ENCODE measurements at places on chromosomes 1 and 21. TPM values are rescaled to one million over a fixed set of nuclear protein-coding genes. Genes with fewer than 3 reads are reported as not detected.

The FAAH gene
- 111 TPM for total RNA-seq

The AKR7A2 gene
- total RNA-seq: 64.5 TPM

The LCK gene
- 2.7 TPM for total RNA-seq

The C1orf35 gene
- 26.9 TPM for total RNA-seq

DNA sequence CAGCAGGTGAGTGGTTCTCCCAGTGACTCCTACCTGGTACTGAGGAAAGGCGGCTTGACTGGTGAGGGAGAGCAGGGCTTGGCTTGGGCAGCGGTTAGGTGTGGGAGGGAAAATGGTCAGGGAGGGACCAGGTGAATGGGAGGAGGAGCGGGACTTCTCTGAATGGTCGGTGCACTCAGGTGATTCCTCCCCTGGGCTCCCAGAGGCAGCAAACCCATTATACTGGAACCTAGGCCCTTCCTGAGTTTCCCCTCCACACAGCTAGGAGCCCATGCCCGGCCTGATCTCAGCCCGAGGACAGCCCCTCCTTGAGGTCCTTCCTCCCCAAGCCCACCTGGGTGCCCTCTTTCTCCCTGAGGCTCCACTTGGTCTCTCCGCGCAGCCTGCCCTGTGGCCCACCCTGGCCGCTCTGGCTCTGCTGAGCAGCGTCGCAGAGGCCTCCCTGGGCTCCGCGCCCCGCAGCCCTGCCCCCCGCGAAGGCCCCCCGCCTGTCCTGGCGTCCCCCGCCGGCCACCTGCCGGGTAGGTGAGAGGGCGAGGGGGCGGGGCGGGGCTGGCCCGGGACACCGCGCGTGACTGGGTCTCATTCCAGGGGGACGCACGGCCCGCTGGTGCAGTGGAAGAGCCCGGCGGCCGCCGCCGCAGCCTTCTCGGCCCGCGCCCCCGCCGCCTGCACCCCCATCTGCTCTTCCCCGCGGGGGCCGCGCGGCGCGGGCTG lies 2.3 kb downstream of the ARTN start:
- DNase-seq: no peak
- H3K4me1 ChIP-seq: peaks cover 23% of the 10 kb centered on the region
- H3K27me3 ChIP-seq: no peaks in the 10 kb centered on the region
- H3K4me3 ChIP-seq: peak overlapping the region; percentile 22
- H3K27ac ChIP-seq: no peak overlapping the region

The FCMR gene
- total RNA-seq: 2.2 TPM

GRCh38 chr1:56573311-56573710 lies 6.1 kb downstream of the PLPP3 start:
- DNase-seq: peak; percentile 65
- H3K27ac ChIP-seq: peak overlapping the region; percentile 55
- H3K27me3 ChIP-seq: no peaks in the 10 kb centered on the region

DNA sequence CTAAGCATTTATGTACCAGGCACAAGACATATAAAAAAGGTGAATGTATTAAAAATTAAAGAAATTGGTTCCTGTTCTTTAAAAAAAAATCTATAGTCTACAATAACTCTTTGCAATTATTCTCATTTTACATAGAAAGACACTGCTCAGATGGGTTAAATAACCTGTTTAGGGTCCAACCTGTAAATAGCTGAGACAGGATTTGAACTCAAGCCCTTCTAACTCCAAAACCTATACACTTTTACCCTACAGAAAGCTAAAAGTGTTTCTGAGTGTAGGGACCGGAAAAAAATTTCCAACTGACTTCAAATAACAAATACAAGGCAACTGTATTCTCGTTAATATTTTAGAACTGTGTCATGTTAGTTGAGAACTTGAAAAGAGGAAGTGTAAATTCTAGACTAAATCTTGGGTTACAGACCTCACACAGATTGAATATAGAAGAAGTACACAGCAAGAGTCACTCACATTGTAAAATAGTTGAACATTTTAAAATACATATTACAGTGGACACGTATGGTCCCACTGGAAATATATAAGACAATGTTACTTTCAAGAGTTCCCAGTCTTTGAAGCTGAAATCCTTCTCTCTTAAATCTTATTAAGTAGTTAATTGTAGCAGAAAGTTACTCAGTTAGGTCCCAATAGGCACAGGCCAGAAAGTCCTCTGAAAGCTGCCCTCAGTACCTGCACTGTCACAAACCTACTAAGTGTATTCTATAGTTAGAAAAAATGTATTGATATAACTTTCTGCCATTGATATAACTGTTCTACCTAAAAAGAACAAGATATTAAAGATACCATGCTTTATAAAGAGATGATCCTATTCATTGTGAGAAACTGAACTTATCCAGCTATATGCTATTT lies 7.3 kb downstream of the EDEM3 start:
- H3K27ac ChIP-seq: no peak overlapping the region
- H3K27me3 ChIP-seq: no peaks in the 10 kb centered on the region
- no peak overlapping the region for H3K4me3 ChIP-seq
- no peaks in the 10 kb centered on the region for H3K36me3 ChIP-seq
- peaks cover 10% of the 10 kb centered on the region for H3K4me1 ChIP-seq

DNA sequence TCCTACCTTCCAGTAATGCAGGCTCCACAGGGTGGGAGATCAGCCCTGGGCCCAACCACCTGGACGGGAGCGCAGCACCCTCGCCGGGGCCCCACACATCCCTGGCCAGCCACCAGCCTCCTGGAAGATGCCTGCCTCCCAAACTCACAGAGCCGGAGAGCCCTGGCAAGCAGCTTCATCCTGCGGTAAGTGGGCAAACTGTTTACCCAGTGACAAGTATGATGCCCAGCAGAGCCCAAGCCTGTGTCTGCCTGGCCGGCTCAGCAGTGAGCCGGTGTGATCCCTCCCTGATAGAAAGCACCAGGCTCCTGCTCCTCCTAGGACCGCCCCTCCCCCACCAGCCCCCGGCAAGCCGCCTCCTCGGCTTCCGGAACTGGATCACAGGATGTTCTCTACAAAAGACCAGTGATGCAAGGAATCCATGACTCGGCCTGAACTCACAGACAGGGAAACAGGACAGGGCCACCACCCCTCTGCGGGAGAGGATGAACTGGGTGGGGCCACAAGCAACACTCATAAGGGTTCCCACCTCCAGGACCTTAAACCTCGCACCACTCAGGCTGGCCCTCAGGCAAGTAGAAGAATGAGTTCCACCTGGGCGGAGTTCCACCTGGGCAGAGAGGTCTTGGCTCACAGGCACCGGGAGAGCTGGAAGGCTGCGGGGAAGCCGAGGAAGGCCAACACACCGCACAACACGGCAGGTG lies 7.9 kb downstream of the ACOT7 start:
- H3K27me3 ChIP-seq: no peaks in the 10 kb centered on the region
- no peak overlapping the region for H3K4me3 ChIP-seq
- no peak overlapping the region for H3K27ac ChIP-seq
- no peak for DNase-seq

DNA sequence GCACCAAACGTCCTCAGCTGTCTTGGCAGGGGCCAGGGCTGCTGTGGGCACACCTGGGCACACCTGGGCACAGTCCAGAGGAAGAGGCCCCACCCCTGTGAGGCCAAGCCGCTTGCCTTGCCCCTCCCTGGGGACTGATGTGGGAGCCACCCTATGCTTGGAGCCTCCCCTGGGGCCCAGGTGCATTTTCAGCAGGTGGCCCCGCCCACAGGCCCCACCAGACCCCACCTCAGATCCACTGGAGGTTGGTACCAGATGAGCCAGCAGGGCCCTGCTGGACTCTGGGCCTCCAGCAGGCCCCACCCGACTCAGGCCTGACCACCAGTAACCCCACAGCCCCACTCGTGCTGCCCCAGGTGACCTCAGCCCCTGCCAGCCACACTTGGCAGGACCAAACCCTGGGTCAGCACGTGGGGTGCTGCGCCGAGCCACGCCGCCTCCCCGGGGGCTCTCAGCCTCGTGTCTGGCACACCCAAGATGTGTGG lies 8.8 kb downstream of the SLC19A1 start:
- H3K4me3 ChIP-seq: no peak overlapping the region
- no peak overlapping the region for H3K27ac ChIP-seq
- no peaks in the 10 kb centered on the region for H3K4me1 ChIP-seq
- H3K27me3 ChIP-seq: no peaks in the 10 kb centered on the region
- no peaks in the 10 kb centered on the region for H3K36me3 ChIP-seq
- DNase-seq: no peak

GRCh38 chr1:22877112-22877915 lies 95.4 kb downstream of the LACTBL1 start:
- no peak overlapping the region for H3K4me3 ChIP-seq
- no peak for DNase-seq
- H3K27ac ChIP-seq: no peak overlapping the region
- H3K27me3 ChIP-seq: no peaks in the 10 kb centered on the region

- no peak overlapping the region for H3K4me3 ChIP-seq
- H3K4me1 ChIP-seq: peaks cover 21% of the 10 kb centered on the region
- no peaks in the 10 kb centered on the region for H3K27me3 ChIP-seq
- no peaks in the 10 kb centered on the region for H3K36me3 ChIP-seq
- H3K27ac ChIP-seq: peak overlapping the region; percentile 50
These were observed 149.9 kb downstream of the CLIC6 start for GRCh38 chr21:34818662-34819158.

- H3K4me1 ChIP-seq: no peaks in the 10 kb centered on the region
- no peaks in the 10 kb centered on the region for H3K36me3 ChIP-seq
- DNase-seq: no peak
- H3K27ac ChIP-seq: no peak overlapping the region
- H3K4me3 ChIP-seq: no peak overlapping the region
These were observed 812.7 kb downstream of the PLA2G4A start for GRCh38 chr1:187641463-187641862.

The MORN1 gene
- 19.8 TPM for total RNA-seq

DNA sequence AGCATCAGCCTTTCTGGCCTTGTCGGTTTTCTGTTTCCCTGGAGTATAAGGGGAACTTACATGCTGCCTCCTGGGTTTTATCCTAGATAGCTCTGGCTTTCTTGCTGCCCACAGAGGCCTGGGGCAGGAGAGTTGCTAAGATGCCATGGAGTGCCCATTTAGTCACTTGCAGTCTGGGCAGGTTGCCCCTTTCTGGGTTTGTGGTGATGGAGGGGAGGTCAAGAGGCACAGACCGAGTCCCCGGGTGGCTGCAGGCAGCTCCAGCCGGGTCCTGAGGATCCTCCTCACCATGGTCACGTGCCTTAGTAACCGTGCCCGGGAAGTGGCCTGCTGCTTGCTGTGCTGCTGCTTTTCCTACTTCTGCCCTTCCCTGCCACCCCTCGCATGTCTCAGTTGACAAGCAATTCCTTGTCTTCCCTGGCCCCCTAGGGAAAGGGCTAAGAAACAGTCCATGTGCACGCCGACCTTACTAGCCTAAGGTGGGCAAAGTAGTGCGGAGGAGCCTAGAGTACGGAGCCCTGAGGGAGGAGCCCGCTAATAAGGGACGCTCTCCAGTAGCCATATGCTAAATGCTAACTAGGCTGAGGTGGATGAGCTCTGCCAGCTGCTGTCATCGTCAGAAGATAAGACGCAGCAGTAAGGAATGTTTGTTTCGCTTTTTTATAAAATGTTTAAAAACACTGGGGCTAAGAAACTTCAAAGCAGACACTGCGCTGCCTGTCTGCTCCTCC lies 34.8 kb downstream of the CLCA1 start:
- no peak overlapping the region for H3K4me3 ChIP-seq
- no peaks in the 10 kb centered on the region for H3K36me3 ChIP-seq
- no peaks in the 10 kb centered on the region for H3K27me3 ChIP-seq

The PCP4 gene
- not detected for total RNA-seq

DNA sequence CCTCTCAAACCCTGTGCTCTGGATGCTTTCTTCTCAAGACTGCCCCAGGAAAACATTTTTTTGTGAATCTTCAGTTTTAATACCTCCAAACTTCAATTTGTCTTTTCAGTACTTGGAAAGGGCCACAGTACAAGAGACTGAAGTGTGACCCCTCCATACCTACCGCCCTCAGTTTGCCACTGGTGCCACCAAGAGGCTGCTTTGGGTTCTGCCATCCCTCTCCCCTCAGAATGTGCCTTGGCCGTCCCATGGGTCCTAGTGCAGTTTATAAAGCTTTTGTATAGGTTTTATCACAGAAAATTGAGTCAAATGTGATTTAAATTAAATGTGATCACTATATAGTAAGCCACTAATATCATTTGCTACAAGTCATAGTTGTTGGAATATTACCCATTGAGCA lies 60.8 kb upstream of the PGD start:
- H3K4me3 ChIP-seq: no peak overlapping the region
- peak; percentile 17 for DNase-seq
- H3K36me3 ChIP-seq: peaks cover 93% of the 10 kb centered on the region
- H3K27ac ChIP-seq: no peak overlapping the region
- H3K4me1 ChIP-seq: no peaks in the 10 kb centered on the region

- H3K4me1 ChIP-seq: no peaks in the 10 kb centered on the region
- H3K27ac ChIP-seq: no peak overlapping the region
- DNase-seq: no peak
- no peak overlapping the region for H3K4me3 ChIP-seq
- H3K27me3 ChIP-seq: no peaks in the 10 kb centered on the region
These were observed 111.6 kb upstream of the PDE4B start for GRCh38 chr1:65681096-65681495.

- peaks cover 56% of the 10 kb centered on the region for H3K4me1 ChIP-seq
- DNase-seq: no peak
- peak overlapping the region; percentile 73 for H3K27ac ChIP-seq
- H3K27me3 ChIP-seq: no peaks in the 10 kb centered on the region
- H3K4me3 ChIP-seq: peak overlapping the region; percentile 89
These were observed 564 bp downstream of the CTPS1 start for GRCh38 chr1:40980068-40980452.

DNA sequence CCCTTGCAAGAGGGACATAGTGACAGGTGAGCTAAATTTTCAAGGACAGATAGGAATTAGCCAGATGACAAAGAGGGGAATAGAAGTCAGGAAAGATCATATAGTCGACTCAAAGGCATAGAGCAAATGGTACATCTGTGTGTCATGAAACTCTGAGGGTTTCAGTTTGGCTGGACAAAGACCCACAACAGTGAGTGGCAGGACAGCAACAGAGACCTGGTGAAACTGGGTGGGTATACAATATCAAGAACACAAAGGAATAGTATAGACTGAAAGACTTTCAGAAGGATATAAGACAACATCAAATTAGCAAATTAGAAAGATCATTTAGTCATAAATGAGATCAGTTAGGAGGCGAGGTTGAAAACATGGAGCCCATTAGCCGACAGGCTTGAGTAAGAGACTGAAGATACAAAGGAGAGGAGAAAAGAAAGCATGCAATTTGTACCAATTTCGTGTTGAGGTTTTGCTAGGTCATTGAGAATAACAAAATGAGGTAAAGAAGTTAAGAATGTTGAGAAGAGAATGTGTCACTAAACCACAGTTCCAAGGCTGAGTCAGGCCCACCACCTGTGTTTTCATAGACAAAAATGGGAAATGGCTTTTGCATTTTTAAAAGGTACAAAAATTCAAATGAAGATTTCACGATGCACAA lies 213.8 kb downstream of the HHIPL2 start:
- no peak overlapping the region for H3K4me3 ChIP-seq
- no peaks in the 10 kb centered on the region for H3K4me1 ChIP-seq
- DNase-seq: no peak

DNA sequence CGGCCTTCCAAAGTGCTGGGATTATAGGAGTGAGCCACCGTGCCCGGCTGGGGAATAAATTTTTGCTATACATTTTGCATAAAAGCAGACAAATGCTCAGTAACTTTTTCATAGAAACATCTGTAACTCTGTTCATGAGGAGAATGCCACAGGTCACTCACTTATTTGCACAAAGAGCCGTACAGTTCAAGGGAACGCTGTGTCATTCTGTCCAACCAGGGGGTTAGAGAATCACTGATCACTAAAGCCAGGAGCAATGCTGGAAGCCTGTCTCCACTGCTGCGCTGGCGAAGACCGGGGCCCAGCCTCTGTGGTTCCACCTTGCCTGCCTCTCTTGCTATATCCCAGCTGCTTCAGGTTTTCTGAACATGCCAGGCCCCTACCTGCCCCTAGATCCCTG lies 58.3 kb downstream of the RUNX1 start:
- no peak overlapping the region for H3K27ac ChIP-seq
- DNase-seq: no peak
- H3K36me3 ChIP-seq: no peaks in the 10 kb centered on the region
- no peaks in the 10 kb centered on the region for H3K4me1 ChIP-seq
- H3K27me3 ChIP-seq: no peaks in the 10 kb centered on the region

The RPL5 gene
- total RNA-seq: 1,444 TPM

Data from tibial nerve (tissue), 4 donors.